ENCODE measurements at places on chromosomes 5 and 9.

DNA sequence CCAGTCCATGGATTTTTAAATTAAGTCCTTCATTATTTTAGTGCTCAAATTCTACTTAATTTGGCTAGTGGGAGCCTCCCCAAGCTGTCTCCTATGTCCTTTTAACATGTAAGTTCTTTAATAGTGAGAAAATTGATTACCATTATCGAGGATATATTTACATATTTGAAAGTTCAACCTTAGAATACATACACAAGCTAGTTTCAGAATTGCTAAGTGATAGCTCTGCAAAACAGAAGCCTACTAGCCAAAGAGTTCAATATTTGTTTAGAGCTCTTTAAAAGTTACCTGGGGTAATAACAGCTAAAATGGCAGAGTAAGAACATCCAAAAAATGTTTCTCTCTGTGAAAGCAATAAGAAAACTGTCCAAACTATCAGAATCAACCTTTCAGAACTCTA, 48.2 kb downstream of the LOX start:
- DNase-seq: no peak

GRCh38 chr9:127500399-127500798, 49.1 kb downstream of the LRSAM1 start:
- no peak for DNase-seq

GRCh38 chr5:68194386-68194785, 21.2 kb upstream of the PIK3R1 start:
- DNase-seq: no peak

DNA sequence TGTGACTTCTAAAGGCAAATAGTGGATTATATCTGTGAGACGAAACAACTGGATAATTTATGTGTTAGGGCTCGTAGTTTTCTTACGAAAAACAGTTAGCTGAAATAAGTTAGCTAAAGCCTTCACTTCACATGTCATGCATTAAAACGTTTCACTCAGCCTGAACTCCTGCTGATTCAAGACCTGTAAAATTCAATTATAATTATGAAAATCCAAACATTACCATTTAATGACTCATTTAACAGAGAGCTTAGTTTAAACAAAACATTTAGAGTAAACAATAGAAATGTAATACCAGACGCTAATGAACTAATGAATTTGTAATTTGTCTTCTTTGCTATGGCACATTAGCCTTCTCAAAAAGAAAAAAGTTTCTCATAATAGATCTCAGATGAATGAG, 1.7 kb downstream of the TAL2 start:
- no peak for DNase-seq

DNA sequence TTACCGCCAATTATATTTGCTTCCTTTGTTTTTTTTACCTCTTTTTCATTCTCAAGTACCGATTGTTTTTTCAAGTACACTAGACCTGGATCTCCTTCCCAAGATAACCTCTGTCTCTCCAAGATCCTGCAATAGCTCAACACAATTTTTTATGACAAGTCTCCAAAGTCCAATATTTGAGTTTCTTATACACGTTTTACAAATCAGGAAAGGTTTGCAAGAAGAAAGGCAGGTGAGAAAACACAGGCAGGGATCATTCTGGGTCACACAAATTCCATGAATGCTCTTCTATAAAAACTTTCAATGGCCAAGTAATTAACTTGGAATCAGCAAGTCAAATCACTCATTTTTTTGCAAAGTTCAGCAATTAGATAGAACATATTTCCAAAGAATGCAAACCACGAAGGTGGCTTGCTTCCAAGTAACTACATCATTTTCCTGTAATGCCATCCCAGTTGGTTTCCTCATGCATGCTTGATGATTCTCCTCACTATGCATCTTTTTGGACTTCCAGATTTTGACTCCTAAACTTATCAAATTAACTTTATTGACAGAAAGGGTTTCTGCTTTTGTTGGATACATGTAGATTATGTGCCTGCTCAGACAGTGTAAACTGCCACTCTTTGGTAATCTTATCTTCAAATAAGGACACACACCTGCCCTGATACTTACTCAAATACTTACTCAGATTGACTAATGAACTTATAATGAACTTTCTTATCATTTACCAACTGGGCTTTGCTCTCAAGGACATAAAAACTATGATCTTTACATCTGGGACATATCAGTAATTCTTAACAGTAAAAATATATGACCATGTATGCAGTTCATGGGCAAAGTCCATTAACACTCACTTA, 24.7 kb upstream of the IFNE start:
- no peak for DNase-seq

DNA sequence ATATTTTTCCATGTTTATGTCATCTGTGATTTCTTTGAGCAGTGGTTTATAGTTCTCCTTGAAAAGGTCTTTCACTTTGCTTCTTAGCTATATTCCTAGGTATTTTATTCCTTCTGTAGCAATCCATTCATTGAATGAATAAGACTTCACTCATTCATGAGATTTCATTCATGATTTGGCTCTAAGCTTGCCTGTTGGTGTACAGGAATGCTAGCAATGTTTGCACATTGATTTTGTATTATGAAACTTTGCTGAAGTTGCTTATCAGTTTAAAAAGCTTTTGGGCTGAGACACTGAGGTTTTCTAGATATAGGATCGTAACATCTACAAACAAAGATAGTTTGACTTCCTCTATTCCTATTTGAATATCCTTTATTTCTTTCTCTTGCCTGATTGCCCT, 15.9 kb downstream of the RLN2 start:
- no peak for DNase-seq

DNA sequence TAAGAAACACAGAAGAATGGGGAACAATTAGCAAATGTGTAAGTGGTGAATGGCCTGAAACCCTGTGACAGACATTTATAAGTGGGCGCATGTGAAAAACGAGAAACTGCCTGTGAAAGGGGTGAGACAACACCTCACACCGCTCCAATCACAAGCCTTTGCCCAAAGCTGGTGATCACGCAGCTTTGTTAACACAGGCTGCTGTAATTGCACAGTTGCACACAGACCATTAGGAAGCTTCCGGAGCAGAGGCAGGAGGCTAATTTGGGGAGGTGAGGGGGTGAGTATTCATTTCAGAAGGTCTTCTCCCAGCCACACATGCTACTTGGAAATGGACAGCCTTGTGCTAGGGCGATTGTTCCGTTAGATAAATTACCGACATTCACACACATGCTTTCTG, 294.0 kb downstream of the MED10 start:
- DNase-seq: no peak

DNA sequence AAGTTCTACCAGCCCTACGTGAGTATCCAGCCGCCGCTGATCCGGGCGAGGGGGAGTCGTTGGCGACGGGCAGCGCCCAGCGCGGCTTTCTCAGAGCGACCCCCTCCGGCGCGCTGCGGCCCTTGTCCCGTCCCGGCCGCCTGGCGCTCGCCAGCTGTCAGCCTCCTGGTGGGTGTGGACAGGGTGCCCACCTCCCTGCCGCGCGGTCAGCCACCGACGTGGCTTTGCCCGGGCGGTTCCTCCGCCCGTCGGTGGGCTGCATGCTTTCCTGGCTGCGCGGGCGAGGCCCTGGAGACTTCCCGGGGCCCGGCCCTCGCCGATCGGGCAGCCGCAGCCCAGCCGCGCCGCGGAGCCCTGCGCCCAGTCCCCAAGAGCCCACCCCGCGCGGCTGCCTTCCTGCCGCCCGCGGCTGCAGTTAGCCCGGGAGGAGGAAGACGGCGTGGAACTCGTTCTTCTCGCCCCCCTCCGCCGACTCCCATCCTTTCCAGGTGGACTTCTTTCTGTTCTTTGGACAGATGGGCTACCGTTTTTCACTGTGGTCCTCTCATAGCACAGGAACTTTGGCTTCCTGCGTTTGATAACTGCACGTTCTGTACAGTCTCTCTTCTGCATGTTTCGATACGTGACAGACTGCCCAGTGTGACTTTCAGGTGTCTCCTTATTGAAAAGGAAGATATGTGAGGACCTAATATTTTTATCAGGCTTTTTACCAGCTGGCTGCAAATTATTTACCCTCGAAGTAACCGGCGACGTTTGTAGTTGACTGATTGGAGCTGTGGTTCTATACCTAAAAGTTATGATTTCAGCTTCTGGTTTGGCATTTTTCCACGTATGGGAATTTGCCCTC, 577 bp downstream of the AP3S1 start:
- no peak for DNase-seq

DNA sequence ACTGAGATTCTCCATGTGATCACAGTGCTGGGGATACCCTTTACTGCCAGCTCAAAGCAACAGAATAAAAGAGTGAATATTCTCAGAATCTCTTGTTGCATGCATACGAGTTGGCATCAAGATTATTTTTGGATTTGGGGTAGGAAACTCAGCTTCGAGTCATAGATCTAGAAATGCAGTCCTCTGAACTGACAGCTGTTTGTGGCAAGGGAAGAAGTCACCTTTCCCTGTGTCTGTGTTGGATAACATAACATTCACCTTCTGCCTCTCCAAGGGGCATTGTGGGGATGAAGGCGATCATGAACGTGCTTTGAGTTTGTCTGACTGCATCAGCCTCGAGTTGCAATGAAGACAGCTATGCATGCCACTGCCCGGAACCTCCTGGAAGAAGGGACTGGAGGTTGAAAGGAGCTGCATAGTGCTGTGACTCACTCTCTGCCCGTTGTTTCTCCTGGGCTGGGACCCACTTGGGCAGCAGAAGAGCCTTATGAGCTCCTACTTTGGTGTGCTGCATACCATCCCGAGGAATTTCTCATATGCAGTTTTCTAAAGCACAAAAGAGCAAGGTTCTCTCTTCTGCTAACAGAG, 231.7 kb downstream of the ARHGAP26 start:
- no peak for DNase-seq

DNA sequence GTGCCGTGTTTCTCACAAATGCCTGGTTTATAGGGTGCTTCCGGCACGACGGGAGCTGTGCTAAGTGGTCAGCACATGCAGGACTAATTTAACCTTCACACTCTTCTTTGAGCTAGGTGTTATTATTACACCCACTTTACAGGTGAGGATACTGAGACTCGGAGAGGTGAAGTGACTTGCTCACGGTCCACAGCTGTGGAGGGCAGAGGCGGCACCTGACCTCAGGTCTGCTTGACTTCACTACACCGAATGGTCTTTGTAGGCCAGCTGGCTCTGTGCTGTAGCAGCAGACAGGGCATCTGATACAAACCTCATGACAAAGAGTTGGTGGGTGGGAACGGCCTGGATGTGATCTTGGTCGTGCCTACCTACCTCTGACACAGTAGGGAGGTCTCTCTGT, 102.0 kb upstream of the BOD1 start:
- no peak for DNase-seq

GRCh38 chr5:115209279-115209678, 39.6 kb upstream of the TRIM36 start:
- DNase-seq: peak; percentile 40

GRCh38 chr5:69467442-69468225, 25.0 kb upstream of the OCLN start:
- DNase-seq: no peak

DNA sequence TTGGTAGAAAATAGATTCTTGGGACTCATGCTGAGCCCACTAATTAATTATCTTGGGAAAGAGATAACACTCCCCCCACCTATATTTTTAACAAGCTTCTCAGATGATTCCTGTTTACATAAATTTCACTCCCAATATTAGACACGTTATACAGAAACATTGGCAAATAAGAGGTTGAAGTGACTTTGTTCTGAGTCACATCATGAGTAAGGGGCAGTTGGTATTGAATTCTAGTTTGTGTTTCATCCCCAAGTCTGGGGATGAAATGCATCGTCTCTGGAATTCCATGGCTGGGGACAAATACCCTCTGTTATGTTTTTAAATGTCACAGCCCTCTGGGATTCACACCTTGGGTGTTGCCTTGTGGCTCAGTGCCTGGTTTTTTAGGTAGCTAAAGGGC, 41.0 kb downstream of the BASP1 start:
- DNase-seq: no peak

DNA sequence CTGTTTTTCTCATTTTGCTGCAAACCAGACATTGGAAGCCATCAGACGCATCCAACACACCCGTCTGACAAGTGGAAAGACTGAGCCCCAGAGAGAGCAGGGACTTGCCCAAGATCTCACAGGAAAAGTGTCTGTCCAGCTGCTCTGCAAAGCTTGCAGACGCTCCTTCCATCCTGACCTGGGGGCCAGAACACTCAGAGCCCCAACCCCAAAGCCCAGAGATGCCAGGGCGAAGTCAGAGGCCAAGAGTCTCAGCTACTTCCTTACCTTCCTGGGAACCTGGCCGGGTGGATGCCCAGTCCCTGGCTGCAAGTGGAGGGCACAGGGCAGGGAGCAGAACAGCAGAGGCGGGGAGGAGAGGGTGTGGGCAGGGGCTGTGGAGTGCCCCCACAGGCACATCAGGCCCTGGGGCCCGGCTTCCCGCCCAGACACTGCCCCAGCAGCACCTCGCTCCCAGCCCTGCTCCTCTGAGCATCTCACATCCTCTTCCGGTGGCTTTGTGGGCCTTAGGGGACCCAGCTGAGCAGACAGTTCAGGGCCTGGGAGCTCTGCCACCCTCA, 9.7 kb upstream of the RALGDS start:
- peak; percentile 66 for DNase-seq

DNA sequence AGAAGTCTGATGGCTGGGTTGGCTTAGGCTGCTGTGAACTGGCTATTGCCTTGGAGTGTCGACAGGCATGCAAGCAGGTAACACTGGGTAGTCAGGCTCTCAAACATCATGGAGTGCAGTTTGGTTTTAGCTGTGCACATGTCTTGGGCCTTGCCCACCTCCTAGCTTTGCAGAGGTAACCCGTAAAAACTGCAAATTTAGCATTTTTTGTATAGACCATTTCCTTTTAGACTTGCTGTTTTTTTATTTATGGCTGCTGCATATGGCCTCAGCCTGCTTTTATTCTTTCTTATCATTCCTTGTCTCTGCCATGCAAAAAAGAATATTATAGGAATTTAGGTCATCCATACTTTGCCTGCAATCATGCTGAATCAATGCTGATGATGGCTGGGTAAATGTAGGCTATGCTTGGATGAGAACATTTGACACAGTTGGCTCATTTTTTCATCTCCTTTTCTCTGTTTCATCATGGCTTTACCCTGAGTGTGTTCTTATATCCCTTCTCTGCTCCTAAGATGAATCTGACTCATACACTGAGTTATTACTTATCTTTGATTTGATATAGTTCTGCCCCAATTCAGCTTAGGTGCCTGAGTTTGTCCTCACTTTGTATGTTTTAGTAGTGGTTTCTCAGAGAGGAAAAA, 27.2 kb downstream of the RECK start:
- DNase-seq: no peak

GRCh38 chr5:23450187-23450586, 57.2 kb upstream of the PRDM9 start:
- DNase-seq: no peak

- peak; percentile 11 for DNase-seq
These were observed at the start of gene OLFML2A for GRCh38 chr9:124776954-124777648. Gene OLFML2A, plus strand, starts transcription at chr9:124777133. Its CDS starts 138 bp downstream, at chr9:124777271.

GRCh38 chr5:166329149-166329800, 1962.2 kb upstream of the WWC1 start:
- no peak for DNase-seq

GRCh38 chr5:94314460-94315131, 303.8 kb downstream of the KIAA0825 start:
- no peak for DNase-seq

DNA sequence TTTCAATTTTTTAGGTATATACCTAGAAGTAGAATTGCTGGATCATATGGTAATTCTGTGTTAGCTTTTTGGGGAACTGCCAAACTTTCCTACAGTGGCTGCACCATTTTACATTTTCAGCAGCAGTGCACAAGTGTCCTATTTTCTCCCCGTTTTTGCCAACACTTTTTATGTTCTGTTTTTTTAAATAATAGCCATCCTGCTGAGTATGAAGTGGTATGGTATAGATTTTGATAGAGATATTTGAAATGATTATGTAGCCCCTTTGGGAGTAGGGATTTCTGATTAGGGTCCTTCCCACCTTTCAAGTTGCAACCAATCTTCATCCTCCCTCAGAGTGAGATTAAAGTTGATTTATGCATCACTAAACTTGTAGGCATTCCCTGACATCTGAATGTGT, 76.5 kb downstream of the ARHGEF28 start:
- DNase-seq: no peak

- no peak for DNase-seq
These were observed 212.4 kb downstream of the TLE1 start for GRCh38 chr9:81476813-81477490.

Data from CD4-positive, alpha-beta memory T cell (primary cell).